ENCODE measurements at places on chromosomes 4 and X.

GRCh38 chr4:166034965-166035364 is 161.9 kb downstream of the TLL1 start:
- no peak for DNase-seq

DNA sequence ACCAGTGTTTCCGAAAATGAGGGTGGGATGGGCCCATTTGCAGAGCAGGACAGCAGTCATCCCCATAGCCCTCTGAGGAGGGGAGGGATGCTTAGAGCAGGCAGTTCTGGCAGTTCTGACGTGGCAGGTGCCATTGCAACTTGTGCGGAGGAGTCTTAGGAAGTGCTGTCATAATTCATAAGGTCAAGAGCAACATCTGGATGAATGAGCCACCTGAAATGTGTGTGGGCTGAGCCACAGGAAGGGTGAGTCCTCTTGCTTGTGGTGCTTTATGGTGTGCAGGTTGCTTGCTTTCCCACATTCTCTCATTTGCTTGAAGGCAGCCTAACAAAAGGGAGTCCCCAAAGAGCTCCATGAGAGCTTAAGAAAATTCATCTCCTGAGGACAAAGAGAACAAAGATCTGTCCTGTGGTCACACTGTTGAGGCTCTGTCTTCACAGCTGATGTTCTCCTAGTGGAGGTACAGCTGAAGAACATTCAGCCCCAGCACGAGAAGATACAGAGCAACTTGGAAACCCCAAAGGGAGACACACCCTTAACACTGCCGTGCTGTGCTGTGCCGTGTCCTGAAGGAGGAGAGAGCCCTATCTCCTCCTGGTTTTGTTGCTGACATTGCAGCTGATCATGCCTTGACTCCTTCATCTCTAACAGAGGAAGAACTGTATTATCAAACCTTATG is 60.3 kb downstream of the DLG3 start:
- DNase-seq = no peak

DNA sequence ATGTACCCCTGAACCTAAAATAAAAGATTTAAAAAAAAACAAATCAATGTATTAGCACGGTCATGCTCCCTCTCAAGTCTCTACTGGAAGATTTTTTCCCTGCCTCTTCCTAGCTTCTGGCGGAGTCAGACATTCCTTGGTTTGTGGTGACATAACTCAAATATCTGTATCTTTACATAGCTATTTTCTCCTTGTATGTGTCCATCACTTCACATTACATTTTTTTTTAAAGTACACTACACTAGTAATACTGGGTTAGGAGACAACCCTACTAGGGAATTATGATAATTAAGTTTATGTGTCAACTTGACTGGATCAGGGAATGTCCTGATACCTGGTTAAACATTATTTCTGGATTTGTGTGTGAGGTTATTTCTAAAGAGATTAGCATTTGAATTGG is 1197.9 kb downstream of the TECRL start:
- DNase-seq = no peak

DNA sequence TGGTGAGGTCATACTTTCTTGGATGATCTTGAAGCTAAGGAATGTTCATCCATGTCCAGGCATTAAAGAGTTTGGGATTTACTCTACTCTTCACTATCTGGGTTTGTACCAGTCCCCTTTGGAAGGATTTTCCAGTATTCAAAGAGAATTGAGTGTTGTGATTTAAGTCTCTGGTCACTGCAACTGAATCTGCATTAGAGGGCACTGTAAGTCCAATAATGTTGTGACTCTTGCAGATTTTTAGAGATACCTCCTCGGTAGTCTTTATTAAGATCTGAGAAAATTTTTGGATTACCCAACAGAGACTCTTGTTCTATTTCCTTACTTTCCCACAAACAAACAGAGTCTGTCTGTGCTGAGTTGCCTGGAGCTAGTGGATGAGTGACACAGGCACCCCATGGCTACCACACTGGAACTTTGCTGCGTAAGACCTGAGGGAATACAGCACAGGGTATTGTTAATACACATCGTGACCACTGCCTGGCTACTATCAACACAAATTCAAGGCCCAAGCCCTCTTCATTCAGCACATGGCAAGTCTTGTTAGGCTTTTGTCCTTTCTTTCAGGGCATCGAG is 357.1 kb upstream of the KLHL4 start:
- no peak for DNase-seq

DNA sequence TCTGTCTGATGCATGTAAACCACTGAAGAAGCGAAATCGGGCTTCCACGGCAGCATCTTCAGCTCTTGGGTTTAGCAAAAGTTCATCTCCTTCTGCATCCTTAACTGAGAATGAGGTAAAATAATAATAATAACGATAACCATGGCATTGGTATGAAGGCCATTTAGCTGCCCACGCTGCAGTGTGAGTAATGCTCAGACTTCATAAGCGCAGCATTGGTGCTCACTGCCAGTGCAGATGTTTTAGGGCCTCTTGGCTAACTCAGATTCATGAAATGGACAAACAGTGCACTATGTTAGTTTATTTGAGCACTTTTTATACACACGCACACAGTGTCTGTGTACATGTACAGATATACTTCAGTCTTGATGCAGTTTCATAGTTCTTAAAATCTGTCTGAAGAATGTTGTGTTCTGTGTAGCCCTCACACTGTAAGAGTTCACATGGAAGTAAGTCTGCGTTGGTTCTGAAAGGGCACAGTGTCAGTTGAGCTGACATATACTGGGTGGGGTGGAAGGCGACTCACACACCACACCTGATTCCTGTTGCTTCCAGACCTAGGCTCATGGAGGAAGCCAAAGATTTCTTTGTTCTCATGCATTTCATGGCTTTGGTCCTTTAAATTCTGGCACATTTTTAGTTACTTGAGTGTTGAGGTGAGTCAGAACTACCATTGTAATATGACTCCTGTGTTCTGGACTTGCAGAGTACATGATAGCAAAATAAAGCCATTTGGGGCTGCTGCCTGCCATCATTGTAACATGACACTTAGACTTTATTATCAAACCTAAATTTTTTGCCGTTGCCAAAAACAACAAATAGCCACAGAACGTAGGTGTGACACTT is 68.7 kb downstream of the NSD2 start:
- no peak for DNase-seq

DNA sequence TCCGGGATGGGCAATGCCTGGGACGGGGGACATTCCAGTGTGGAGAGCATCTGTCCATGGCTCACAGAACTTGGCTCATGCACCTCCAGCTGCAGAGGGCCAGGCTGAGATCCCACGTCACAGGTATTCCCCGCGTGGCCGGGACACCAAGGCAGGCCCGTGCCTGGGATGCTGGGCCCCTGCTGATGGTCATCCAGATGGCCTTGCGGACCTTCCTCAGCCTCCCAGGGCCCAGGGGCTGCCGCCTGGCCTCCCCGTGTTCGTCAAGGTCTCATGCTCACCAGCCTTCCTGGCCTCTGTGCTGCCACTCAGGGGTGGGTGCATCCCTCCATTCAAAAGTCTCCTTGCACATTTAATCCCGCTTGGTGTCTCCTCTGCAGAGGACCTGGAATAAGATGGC is 40.9 kb upstream of the LRPAP1 start:
- DNase-seq = no peak

Measured in activated T-cell treated with anti-CD3 and anti-CD28 coated beads, Interleukin-2, amount 50 U/mL, for 4 hours (primary cell).